CD4-positive, alpha-beta T cell treated with Interleukin-4 for 1 hour (primary cell): ENCODE measurements at places on chromosomes 7 and 10.
A peak's percentile ranks its signal among the peaks of the same experiment; 100 is the strongest.

DNA sequence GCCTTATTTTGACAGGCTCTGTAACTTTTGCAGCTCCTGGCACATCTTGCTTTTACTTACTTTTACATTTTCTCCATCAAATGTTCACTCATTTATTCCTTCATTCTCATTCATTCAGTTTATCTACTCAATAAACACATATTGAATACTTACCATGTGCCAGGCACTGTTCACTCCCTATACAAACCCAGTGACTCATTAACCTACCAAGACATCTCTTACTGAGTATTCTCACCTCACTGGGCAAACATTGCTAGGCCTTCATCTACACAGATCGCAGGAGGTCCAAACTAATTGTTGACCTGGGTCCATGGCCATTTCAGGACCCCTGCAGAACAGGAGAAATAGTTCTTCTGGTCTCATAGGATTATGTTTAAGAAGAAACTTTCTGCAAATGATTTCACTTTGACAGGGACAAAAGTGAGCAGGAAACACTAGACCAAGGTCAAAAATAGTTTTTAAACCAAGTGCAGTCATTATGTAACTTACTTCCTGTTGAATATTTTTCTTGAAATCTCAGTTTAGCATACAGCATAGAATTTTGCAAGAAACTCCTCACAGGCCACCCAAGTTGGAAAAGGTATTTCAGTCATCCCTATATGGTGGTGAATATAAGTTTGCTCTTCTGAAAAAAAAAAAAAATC lies 17.6 kb downstream of the SLC26A4 start:
- no peak for DNase-seq

GRCh38 chr10:22624287-22624738 lies 90.1 kb downstream of the PIP4K2A start:
- no peak for DNase-seq

GRCh38 chr10:49299816-49300139 lies 808 bp downstream of the C10orf71 start:
- DNase-seq = no peak

DNA sequence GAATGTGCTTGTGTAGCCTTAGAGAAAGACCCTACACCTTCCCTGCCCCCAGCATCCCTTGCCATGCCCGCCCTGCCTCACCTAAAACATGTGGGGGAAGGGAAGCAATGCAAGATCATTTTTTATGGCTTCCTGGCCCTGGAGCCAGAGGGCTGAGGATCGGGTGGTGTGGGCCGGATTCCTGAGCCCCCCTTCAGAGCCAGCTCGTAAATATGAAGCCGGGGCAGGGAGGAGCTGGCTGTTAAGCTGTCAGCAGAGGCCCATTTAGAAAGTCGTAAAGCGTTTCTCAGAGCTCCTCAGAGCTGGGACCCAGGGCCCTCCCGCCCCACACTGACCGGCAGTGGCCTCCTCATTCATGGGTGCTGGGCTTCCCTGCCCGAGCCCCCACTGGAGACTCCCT lies 23.9 kb downstream of the UNC5B start:
- no peak for DNase-seq

GRCh38 chr10:132397671-132398565 lies 918 bp downstream of the PWWP2B start:
- DNase-seq = peak; percentile 35

- no peak for DNase-seq
Observed at GRCh38 chr10:101783736-101784118, 481 bp upstream of the NPM3 start.

GRCh38 chr10:79446758-79447084 lies 1.3 kb upstream of the ZCCHC24 start:
- no peak for DNase-seq

DNA sequence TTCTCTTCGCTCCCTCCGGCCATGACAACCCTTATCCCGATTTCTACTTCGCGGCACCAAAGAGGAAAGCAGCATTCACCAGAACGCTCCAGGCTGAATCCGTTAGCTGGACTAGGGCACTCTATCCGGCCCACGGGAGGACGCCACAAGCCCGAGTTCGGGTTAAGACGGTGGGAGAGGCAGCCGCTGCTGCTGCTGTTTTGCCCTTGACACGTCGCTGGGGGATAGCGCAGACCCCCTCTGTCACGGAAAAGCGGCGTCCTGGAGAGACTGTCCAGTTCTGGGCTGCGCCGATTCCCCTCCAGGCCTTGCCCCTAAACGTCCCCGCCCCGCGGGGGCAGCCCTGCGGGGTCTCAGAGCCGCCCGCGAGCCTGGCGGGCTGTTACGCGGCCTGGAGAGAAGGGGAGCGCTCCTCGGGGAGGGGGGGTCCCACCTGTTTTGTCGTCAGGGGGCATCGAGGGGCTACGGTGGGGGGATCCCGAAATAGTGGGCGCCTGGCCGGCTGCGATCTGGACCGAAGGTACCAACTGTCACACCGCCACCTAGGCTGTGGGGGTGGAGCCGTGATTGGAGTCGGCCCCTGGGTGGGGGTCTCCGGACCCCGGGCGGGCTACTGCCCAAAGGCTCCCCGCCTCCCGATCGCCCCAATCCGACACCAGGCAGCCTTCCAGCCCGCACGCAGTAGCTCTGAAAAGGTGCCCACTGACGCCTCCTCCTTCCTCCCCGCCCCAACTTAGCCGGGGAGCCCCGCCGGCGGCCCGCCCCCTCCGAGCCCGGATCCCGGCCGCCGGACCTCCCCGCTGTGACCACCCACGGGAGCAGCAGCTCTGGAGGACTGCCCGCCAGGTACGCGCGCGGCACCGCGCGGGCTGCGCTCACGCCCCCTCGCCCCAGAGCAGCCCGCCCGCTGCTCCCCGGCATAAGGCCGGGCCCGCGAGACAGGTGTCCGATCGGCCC lies 772 bp downstream of the SGMS1 start:
- peak; percentile 54 for DNase-seq

- DNase-seq = no peak
Observed at GRCh38 chr7:124918662-124919061, 11.0 kb downstream of the POT1 start.
